ENCODE measurements at places on chromosomes 3 and 15. TPM values are rescaled to one million over a fixed set of nuclear protein-coding genes. Genes with fewer than 3 reads are reported as not detected.

- DNase-seq = no peak
These were observed 34.9 kb downstream of the LINS1 start for GRCh38 chr15:100566850-100567628.

DNA sequence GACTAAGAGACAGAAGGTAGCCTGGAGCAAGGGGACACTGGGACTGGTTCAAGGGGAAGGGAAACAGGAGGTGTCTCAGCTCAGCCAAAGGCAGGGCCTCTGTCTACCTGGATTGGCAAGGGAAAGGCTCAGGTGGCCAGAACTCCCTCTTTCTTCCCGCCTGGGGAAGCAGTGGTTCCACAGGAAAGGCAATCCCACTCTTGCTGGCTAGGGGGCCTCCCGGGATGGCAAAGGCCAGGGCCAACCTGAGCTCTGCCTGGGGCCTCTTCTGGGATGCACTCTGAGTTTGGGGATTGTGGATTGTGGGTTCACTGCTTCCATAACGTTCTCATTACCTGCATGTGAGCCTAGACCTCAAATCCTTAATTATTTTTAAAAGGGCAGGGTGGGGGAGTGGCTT lies 13.0 kb upstream of the PARP6 start:
- DNase-seq = no peak

DNA sequence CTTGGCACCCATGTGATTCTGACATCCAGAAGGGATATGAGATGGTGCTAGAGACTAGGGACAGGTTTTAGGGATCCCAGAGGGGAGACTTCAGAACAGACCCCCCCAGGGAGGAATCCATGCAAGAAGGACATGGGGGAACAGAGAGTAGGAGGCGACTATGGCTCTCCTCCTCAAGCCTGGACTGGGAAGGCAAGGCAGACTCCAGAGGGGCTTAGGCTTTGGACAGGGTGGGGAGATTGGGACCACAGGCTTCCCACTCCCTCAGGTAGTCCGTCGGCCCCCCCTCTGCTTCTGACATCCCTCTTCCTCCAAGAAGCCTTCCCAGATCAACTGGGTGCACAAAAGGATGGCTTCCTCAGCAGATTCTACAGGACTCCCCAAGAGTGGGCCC lies 3.0 kb upstream of the VIPR1 start:
- no peak for DNase-seq

MYRIP gene
- total RNA-seq = 12.5 TPM

GRCh38 chr3:66485291-66485968 lies 15.4 kb downstream of the LRIG1 start:
- peak; percentile 40 for DNase-seq

PLA2G4D gene
- total RNA-seq = not detected

GRCh38 chr3:187646906-187647660 lies 23.1 kb downstream of the SST start:
- DNase-seq = no peak

DNA sequence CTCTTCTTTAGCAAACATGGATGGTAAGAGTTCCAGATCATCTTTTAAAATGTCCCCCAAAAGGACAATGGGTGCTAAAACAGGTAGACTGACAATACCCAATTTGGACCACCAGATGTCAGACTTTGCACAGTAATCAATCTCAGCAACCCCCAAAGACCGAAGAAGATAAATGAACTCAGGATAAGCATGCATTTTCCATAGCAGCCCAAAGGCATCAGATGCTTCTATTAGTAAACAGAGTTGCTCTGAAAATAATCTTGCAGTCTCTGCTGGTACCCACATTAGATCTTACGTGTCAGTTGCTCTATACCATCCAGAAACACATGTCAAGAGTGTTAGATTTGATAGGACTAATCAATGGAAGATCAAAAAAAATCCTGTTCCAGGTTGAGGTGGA lies 20.6 kb downstream of the MYH15 start:
- no peak for DNase-seq

DNA sequence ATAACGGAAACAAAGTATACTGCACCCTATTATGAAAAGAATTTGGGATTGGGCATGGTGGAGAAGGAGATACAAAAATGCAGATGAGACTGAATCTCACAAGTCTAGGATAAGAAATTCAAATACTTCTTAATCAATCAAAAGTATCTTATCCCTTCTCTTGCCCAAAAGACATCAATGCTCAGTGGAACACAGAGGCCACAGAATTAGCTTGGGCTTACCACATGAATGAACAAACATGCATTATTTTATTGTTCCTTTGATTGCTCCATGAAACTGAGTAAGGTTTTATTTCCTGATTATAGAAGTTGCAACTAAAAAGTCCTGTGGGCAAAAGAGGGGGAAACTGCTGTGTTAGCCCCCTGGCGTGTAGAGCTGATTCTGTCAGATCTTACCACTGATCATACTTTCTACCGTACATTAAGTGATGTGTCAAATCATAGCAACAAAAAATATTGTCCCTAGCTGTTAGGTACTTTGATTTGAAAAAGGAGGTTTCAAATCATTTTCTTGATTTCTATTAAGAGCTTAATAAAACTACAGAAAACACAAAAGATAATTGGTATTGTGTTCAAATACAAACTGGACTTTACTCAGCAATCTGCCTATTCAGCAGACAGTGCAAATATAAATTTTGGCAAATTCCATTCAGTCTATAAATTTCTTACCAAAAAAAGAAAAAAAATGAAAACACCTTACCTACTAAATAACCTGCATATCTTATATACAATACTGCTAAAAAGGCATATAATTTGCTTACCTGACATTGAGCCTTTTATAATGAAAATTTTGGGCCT lies 7.9 kb upstream of the GASK1A start:
- no peak for DNase-seq

DNA sequence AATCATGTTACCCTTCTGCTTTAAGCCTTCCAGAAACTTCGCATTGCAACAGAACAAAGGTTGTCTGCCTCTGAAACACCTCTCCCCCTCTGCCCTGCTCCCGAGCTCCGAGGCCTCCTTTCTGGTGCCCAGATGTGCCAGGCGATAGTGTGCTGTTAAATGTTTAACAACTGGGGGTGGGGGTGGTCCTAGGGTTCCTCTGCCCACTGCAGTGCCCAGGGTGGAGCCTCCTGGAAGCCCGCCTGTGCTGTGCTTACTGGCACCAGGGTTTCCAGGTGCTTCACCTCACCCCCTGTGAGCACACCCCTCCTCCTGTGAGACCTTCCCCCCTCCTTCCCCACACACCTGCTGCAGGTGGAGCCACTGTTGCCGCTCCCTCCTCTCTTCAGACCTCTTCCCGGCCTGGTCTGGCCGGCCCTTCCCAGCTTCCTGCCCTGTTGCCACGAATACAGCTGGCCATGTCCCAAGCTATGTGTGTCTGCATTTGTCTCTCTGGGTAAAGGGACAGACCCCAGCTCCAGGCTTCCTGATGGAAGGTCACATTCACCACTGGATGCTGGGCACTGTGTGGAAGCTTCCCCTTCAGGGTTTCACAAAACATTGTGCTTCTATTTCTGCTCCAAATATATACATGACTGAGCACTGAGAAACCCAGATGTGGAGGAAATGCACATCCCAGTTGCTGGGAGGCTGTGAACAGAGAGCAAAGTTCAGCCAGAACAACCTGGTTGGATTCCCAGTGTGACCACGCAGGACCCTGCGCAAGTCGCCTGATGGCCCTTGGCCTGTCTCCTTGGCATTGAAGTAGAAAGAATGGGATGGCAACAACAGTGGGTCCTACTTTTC lies 37.2 kb downstream of the MGLL start:
- no peak for DNase-seq

GRCh38 chr15:68470049-68470742 lies 38.2 kb upstream of the ITGA11 start:
- DNase-seq = no peak

DNA sequence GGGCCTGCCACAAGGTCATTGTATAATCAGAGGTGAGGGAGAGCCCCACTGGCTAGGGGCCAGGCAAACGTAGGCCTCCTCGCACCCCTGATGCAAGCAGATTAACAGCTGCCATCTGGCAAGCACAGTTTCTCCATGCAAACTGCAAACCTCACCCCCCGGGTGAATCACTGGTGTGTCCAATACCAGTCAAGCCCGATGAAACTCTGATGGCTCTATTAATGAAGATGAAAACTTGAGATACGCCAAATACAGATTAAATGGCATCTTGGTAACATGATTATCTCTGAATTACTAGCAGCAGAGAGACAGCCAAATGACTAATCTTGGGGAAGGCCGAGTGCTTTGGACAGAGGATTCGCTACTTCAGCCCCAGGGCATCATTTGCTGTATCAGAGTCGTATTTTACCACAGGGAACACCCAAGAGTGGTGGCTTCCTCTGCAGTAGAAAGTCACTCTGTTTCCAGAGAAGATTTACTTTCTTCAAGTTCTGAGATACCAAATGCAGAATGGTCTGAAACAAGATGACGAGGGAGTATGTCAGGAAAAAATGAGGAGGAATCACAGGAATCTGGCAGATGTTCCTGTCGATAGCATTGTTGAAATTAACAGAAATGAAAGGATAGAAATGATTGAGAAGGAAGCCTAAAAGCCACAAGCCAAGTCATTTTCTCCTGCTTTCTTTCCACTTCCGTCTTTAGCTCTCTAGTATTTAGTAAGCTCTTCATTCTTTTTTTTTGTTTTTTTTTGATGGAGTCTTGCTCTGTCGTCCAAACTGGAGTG lies 96.2 kb upstream of the NR2F2 start:
- DNase-seq = no peak

MAGI1 gene
- 49.4 TPM for total RNA-seq

- no peak for DNase-seq
These were observed 2.2 kb upstream of the ISG20 start for GRCh38 chr15:88636654-88637053.

CCDC54 gene
- total RNA-seq = 0.16 TPM

RPUSD3 gene
- 20.9 TPM for total RNA-seq

GRCh38 chr15:59519329-59519728 lies 81.3 kb downstream of the FAM81A start:
- DNase-seq = no peak

GRCh38 chr15:56327721-56328502 lies 37.3 kb upstream of the TEX9 start:
- DNase-seq = no peak

DNA sequence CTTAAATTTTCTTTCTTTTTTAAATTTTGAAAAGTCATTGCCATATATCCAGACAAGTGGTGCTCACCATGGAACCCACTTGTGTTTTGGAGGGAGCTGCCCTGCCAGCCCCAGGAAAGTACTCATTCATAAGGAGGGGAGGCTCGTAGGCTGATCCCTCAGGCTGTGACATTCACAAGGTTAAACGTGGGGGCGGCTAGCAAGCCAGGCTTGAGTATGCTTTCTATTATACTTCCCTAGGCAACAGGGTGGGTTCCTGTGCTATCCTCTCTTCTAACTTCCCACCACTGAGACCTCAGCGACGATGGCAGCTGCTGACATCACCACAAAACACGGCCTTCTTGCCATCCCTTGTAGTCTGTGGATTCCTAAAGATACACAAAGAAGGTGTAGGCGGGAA lies 160.5 kb upstream of the C2CD4B start:
- DNase-seq = no peak
